ENCODE measurements at places on chromosomes 3 and 15. TPM values are rescaled to one million over a fixed set of nuclear protein-coding genes. Genes with fewer than 3 reads are reported as not detected.

FAM43A gene
- 19.9 TPM for total RNA-seq

TAGLN3 gene
- 1.6 TPM for total RNA-seq

EPHB3 gene
- total RNA-seq: 33.7 TPM

OR5K2 gene
- not detected for total RNA-seq

TFG gene
- total RNA-seq: 90.9 TPM

SCAMP5 gene
- total RNA-seq: 0.62 TPM

P2RY13 gene
- total RNA-seq: 1.2 TPM

CISH gene
- total RNA-seq: 6.5 TPM

XCR1 gene
- not detected for total RNA-seq

Data from tongue (tissue), 3 donors.